ENCODE measurements at places on chromosomes 7 and 10.

GRCh38 chr7:144720710-144721109 lies 115.1 kb downstream of the TPK1 start:
- no peak for DNase-seq

- no peak for DNase-seq
These were observed 72.8 kb downstream of the ST8SIA6 start for GRCh38 chr10:17381502-17382142.

DNA sequence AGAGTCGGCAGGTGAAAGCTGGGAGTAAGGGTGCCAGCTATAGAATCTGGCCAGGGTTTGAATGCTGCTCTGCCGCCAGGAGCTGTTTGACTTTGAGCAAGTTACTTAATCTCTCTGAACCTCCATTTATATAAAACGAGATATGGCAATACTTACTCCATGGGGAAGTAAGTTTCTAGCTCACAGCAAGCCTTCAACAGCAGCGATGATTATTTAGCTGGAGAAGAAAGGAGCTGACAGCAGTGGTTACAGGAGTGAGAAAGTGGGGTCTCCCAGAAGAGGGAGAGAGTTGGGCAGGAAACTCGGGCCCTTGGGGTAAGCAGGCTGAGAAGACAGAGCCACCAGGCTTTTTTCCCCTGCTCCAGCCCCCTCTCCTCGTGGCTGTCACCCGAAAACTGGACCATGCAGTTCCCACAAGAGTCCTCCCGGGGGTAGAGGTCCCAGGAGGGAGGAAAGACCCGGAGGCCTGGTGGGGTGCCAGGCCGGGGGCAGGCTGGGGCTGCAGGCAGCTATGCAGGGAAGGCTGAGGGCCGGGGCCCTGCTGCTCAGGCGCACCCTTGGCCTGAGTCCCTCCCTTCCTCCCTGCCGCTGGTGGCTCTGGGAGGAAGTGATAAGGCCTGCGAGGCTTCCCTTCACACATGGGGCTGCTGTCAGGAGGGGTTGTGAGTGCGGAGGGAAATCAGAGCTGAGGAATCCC lies 3.5 kb downstream of the NOS3 start:
- no peak for DNase-seq

DNA sequence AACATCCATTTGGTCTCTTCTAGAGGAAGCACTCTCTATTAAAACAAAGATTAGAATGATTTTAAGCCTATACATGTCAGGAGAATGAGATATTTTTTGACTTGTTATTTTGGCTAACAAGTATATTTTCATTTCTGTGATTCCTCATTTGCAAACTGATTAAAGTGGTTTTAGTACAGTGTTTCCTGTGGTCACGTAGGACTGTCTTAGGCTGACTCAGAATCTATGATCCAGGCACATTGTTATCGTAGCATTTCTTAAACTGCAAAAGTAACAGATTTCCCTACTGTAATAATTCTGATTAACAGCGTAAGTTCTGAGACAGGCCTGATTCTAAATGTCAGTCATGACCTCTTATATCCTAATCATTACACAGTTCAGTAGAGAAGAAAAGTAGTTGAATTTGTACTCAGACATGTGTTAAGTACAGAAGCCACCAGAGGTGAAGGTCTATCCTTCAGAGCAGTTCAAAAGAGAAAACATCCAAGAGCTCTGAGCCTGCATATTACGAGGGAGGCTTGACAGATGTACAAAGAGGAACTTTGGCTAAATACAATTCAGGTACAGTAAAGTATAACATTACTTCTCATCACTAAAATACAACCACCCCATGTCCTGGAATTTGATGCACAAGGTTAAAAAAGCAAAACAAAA lies 124.1 kb upstream of the TEX47 start:
- no peak for DNase-seq

- DNase-seq, result no peak
These were observed 28.0 kb downstream of the GSAP start for GRCh38 chr7:77388055-77388641.

DNA sequence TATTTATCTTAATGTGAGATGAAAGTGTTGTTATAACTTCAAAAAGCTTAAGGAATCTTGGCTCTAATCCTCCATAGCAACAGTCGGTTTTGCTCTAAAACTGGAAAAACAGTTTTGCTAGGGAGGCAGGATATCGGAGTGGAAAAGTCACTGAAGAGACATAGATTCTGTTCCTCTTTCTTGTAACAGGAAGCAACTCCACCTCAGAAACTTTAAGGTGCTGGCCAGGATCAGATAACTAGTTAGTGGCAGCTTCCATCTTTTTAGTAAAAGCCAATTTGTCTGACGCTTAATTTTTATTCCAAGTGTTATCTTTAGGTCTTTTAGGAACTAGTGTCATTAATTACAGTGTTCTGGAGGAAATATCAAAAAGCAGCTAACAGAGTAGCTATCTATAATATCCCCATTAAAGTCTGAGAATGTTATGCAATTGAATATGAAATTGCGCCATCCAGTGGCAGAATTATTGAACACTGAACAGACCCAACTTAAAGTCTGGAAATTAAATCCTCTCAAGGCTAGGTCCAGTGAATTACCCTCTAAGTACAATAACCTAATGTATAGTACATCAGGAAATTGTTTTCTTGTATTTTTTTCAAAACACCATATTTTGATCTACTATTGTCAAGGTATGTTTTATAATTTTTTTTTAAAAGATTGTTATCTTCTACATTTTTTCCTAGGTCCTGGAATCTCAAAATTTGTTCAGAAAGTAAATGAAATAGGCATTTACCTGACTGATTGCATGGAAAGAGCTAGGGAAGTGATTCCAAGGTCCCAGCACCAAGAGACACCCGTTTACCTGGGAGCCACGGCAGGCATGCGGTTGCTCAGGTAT lies 65.9 kb upstream of the CC2D2B start:
- DNase-seq, result peak; percentile 27

GRCh38 chr10:128642023-128642422 lies 515.8 kb upstream of the MKI67 start:
- no peak for DNase-seq

GRCh38 chr7:142759433-142759832 lies 10.2 kb downstream of the PRSS1 start:
- DNase-seq, result no peak

GRCh38 chr10:1625079-1625478 lies 112.2 kb downstream of the ADARB2 start:
- DNase-seq, result no peak

- peak; percentile 78 for DNase-seq
These were observed 176.6 kb downstream of the PARD3 start for GRCh38 chr10:34638406-34639054.

DNA sequence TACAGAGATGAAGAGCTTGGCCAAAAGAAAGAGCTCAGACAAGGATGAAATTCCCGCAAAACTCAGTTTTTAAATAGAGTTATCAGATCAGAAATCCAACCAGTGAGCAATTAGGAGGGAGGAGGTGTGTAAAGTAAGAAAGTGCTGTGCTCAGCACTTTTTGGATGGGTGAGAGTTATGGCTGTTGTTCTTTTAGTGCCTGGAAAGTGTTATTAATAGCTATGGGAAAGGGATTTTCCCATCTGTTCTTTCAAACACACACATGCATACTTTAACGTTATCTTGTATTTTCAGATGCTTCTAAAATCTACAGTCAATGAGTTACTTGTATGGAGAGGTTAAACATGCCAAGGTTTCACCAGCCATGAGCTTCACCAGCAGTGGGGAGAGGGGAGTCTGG lies 107.3 kb upstream of the TMEM72 start:
- no peak for DNase-seq

GRCh38 chr7:27547401-27547800 lies 115.3 kb downstream of the HIBADH start:
- peak; percentile 6 for DNase-seq

DNA sequence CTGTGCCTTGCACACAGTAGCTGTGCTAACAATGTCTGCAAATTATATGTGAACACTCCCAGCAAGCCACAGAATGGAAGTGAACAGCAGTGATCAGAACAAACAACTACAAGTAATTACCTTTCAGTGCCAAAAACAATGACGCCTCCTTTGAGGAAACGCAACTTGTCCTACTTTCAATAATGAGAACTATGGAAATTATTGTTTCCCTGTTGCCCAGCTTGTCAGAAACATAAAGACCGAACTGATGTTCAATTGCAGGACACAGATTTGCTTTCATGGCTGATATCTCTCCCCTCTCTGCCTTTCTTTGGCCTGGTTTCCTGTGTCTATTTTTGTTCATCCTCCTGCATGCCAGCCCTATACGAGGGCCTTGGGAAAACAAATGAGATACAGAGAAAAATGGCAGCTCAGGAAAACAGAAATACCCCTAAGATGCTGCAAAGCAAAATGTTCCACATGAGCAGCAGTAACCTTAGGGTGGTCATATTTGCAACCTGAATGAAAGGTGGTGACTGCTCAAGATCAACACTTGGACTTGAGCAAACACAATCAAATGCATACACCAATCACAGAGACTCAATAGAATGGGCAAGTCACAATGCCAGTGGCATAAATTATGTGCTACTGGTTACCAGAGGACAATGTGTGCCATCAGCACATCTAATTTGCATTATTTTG lies 26.8 kb downstream of the COBL start:
- no peak for DNase-seq

DNA sequence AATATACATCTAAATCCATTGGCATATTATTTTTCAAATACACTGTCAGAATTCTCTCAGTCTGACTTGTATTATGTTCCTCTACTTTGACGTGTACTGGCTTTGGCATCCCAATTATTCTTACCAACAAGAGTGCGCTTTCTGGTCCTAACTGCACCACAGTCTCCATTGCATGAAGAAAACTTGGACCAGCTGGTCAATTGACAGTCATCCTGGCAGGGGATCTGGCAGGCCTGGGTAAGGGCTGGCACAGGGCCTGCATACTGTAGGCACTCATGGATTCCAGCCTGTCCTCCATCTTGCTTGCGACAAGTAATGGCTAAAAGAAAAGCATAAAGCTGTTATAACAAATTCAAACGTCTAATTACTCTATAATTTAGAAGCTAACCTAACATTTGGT lies 384.9 kb downstream of the THSD7A start:
- no peak for DNase-seq

GRCh38 chr7:95330961-95331337 lies 6.6 kb upstream of the PON1 start:
- DNase-seq, result no peak

DNA sequence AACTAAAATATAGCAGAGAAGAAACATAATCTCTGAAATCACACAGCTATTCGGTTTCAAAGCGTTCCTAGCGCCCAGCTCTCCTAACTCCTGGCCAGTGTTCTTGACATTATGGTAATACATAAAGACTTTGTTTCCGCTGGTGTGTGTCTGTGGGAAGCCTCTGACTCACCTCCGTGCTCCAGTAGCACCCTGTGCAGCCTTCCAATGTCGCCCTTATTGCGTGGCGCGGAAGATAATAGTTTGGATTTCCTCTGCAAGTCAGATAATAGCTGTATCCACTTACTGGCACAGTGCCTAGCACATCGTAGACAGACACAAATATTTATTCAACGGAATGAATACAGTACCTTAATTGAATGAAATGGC lies 570 bp downstream of the BMS1 start:
- peak; percentile 7 for DNase-seq

DNA sequence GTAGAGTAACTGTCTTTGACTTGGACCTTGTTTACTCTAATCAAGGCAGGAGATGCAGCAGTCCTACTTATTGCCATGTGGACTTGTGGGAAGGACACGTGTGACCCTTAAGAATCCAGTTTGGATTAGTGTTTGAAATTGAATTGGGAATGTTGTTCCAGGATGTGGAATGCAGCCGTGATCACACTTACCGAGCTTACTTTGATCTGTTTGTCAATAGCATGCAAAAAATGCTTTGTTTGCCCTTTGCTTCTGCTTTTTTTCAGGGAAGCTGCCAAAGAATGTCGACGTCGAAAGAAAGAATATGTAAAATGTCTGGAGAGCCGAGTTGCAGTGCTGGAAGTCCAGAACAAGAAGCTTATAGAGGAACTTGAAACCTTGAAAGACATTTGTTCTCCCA lies 84.7 kb downstream of the CREM start:
- no peak for DNase-seq

DNA sequence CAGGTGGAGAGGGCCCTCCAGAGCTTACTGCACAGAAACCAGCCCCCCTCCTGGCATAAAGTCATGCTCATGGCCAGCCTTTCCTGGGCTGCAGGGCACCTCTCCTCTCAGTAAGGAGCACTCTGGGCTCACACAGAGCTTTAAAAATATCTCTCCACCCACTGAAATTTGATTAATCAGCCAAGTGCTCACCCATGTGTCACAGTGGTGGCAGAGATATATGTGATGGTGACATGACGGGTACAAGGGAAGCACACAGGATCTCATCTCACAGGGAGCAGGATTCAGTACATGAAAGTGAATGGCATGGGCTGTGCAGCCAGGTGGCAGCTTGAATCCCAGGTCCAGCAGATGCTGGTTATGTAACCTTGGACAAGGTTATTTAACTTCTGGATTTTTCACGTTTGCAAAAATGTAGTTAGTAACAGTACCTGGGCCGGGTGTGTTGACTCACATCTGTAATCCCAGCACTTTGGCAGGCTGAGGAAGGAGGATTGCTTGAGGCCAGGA lies 144.8 kb downstream of the CALN1 start:
- no peak for DNase-seq

DNA sequence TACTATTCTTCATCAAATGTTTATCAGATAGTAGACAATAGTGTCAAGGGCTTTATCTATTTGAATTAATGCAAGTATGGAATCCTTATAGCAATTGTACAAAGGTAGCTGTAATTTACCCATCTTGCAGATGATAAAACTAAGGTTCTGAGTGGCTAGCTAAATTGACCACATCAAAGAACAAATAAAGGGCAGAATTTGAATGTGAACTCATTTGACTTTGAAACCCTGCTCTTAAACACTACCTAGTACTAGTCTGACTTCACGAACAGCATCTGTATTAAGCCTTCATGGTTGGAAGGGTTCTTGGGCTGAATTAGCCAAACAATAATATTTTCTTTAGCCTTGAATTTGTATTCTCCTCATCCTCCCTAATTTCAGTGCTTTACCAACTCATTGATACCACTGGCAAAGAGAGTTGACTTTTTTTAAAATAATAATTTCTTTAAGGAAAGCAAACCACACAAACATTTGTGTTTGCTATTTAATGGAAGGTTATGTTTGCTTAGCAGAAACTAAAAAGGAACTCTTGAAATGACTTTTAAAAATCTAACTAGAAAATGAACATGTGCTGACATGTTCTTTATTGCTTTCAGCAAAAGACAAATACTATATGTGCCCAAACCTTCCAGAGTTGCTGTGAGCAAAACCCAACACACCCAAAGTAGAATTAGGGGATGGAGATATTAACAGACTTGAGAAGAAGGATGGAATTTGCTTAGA lies 322.6 kb downstream of the RNLS start:
- no peak for DNase-seq

Data from AG04450 (cell line).